Neural progenitor cell (in vitro differentiated cells): ENCODE measurements at places on chromosomes 4 and X. TPM values are rescaled to one million over a fixed set of nuclear protein-coding genes. Genes with fewer than 3 reads are reported as not detected.

DNA sequence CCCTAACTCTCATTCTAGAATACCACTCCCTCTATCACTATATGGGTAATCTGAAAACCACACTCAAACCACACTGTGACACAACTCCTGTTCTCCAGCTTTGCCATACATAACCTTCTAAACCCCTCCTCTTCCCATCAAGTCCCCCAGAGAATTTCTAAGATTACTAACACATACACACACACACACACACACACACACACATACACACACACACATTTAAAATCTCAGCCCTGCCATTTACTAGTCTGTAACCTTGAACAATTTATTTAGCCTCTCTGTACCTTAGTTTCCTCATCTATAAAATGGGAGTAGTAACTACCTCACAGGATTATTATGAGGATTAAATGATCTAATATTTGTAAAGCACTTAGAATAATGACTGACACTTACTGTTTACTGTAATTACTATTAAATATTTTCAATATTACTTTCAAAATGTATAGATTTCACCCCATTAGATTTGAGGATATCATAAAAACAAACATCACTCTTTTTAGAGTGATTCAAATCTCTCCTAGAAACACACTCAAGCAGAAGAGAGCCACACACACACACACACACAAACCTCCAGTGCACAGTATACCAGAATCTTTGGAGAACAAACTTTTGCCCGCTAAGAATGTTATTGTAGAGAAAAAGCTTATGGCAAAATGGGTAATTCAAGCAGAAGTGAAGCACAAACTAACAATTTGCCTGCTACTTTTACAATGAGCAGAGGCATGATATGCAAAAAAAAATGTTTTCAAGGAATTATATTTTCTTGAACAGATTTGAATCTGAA is 3.8 kb downstream of the ANKRD50 start:
- H3K27ac ChIP-seq, result no peak overlapping the region
- no peak for DNase-seq
- H3K36me3 ChIP-seq, result peaks cover 5% of the 10 kb centered on the region
- H3K4me1 ChIP-seq, result peaks cover 35% of the 10 kb centered on the region
- H3K4me3 ChIP-seq, result peak overlapping the region; percentile 59
- no peaks in the 10 kb centered on the region for H3K27me3 ChIP-seq

DNA sequence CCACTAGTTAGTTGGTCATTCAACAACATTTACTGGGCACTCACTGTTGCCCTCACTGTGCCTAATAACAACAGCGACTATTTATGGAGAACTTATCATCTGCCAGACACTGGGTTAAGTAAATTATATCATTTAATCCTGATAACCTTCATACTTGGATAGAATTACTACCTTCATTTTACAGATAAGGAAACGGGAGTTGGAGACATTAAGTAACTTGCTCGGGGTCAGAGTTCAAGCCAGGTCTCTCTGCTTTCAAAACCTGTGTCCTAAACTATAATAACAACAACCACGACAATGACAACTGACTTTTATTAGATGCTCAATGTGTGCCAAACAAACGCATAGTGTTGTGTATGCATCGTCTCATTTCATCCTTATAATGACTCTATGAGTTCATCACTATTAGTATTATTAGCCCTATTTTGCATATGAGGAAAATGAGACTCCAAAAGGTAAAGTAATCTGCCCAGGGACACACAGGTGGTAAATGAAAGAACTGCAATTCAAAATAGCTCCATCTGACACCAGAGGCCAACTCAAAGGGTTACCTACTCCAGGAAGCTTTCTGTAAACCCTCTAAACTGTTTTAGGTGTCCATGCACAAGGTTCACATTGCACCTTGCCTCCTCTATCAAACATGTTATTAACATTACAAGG is 98.4 kb upstream of the ACSL4 start:
- no peak overlapping the region for H3K27ac ChIP-seq
- no peaks in the 10 kb centered on the region for H3K36me3 ChIP-seq
- H3K27me3 ChIP-seq, result no peaks in the 10 kb centered on the region
- H3K4me1 ChIP-seq, result no peaks in the 10 kb centered on the region

DNA sequence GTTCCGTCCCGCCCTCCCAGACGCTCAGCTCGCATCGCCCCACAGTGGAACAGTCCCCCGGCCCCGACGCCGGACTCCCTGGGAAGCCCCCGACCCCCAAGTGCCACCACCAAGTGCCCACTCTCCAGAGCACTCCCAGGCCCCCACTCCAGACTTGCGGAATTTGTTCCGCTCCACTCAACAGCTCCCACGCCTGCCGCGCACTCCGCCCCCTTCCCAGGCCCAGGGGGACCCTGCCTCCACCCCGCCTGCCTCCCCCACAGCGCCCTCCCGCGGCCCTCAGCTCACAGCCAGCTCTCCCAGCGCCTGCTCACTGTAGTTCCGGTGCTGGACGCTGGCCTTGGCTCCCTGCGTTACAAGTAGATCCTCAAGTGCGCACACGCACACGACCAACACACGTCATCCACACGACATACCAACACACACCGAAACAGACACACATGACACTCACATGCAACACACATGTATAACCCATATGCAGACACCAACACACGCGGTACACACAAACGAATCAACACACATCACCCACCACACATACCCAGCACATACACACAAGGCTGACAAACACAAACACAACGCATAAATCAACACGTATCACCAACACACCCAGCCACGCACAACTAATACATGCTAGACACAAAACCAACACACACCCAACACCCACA is 8.0 kb downstream of the MSX1 start:
- peaks cover 100% of the 10 kb centered on the region for H3K27me3 ChIP-seq
- H3K36me3 ChIP-seq, result no peaks in the 10 kb centered on the region
- peak overlapping the region; percentile 16 for H3K4me3 ChIP-seq
- no peak overlapping the region for H3K27ac ChIP-seq
- peak; percentile 84 for DNase-seq
- peaks cover 17% of the 10 kb centered on the region for H3K4me1 ChIP-seq

GRCh38 chr4:180314972-180315371 is 1928.2 kb upstream of the TENM3 start:
- no peaks in the 10 kb centered on the region for H3K27me3 ChIP-seq
- H3K27ac ChIP-seq, result no peak overlapping the region
- no peaks in the 10 kb centered on the region for H3K36me3 ChIP-seq

- no peak for DNase-seq
- H3K4me1 ChIP-seq, result no peaks in the 10 kb centered on the region
- no peaks in the 10 kb centered on the region for H3K27me3 ChIP-seq
- H3K27ac ChIP-seq, result no peak overlapping the region
- H3K4me3 ChIP-seq, result no peak overlapping the region
Measured at GRCh38 chr4:12439633-12440305, 1011.1 kb upstream of the HS3ST1 start.

DNA sequence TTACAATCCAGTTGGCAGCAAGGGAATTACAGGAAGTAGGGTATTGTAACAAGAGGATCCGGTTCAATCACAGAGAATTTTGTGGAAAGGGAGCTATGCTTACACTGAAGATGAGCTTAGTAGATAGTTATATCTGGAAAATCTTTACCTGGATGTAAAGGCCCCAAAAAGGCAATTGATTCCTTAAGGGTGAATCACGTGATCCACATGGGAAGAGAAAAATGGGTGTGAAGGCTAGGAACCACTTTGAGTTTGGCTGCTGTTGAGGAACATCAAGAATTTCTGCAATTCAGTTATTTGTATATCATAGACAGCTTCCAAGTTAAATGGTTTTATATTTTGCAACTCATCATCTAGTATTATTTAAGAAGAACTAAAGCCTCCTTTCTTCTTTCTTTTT is 194.0 kb upstream of the ARHGAP24 start:
- no peaks in the 10 kb centered on the region for H3K36me3 ChIP-seq
- H3K27me3 ChIP-seq, result no peaks in the 10 kb centered on the region
- no peak overlapping the region for H3K27ac ChIP-seq
- no peak for DNase-seq
- no peaks in the 10 kb centered on the region for H3K4me1 ChIP-seq

DNA sequence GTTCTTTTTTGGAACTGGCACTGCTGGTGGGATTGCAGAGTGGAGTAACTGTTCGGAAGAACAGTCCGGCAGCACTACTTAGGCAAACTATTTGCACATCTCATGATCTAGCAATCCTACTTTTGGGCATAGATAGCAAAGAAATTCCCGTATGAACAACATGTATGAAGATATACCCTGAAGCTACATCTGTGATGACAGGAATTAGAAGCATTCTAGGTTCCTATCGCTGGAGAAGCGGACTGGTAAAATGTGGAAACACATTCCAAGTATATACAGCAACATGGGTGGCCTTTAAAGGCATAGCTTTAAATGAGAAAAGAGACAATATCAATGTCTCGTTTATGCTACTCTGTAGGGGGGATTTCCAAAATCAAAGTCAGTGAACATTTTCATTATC is 3.1 kb downstream of the DCAF16 start:
- H3K36me3 ChIP-seq, result peaks cover 30% of the 10 kb centered on the region
- H3K27me3 ChIP-seq, result no peaks in the 10 kb centered on the region
- no peak for DNase-seq
- no peak overlapping the region for H3K27ac ChIP-seq
- H3K4me1 ChIP-seq, result peaks cover 25% of the 10 kb centered on the region
- H3K4me3 ChIP-seq, result peak overlapping the region; percentile 98

GRCh38 chr4:12120968-12121367 is 692.3 kb upstream of the HS3ST1 start:
- no peak overlapping the region for H3K4me3 ChIP-seq
- H3K27me3 ChIP-seq, result no peaks in the 10 kb centered on the region
- H3K27ac ChIP-seq, result no peak overlapping the region
- H3K36me3 ChIP-seq, result no peaks in the 10 kb centered on the region

DNA sequence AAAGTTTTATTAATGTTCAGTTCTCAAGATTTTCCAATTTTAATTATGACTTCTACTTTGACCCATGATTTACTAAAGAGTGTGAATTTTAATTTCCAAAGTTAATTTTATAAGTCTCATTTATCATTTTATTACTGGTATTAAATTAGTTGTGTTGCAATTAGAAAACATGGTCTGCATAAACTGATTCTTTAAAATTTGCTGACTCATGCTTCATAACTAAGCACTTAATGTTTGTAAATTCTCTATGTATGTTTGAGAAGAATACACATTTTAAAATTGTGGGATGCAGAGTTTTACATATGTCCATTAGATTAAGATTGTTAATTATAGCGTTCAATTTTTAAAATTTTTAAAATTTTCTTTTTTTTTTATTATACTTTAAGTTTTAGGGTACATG is 20.2 kb upstream of the UCHL1 start:
- H3K4me1 ChIP-seq, result no peaks in the 10 kb centered on the region
- H3K4me3 ChIP-seq, result no peak overlapping the region
- no peak for DNase-seq
- H3K36me3 ChIP-seq, result no peaks in the 10 kb centered on the region

- peaks cover 12% of the 10 kb centered on the region for H3K4me1 ChIP-seq
- H3K4me3 ChIP-seq, result no peak overlapping the region
- no peaks in the 10 kb centered on the region for H3K36me3 ChIP-seq
Measured at GRCh38 chr4:140423106-140423505, 4.3 kb downstream of the CLGN start.

DNA sequence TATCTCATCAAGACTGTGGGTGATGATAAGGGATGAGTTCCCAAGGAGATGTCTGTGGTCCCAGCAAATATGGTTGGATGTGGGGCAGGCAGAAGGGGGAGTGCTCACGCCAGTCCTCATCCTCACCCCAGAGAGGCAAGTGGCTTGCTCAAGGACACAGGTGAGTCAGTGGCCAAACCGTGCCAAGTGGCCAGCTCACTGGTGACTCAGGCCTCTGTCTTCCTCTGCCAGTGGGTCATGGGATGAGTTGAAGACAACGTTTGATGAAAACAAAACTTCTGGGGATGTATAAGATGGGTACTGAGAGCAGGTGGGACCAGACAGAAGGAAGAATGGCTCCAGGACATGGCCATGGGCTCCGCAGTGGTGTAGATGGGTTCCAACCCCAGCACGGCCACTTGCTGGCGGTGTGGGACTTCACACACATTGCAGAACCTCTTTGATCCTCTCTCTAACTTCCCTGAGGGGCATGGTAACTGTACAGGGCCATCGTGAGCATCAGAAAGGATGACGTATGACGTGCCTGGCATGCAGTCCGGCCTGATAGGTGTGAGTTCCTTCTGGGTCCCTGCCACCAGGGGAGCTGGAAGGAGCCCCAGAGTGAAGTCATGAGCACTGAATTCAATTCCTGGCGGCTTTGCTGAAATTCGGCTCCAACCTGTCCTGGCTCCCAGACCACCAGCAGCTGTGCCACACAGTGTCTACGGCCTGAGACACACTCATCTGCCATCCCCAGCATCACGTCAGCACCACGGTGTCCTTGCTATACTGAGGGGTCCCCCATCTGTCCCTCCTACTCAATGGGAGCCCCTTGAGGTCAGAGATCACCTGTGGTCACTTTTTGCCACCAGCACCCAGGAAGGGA is 41.3 kb upstream of the GPR78 start:
- no peaks in the 10 kb centered on the region for H3K27me3 ChIP-seq
- no peak overlapping the region for H3K4me3 ChIP-seq
- DNase-seq, result no peak
- H3K4me1 ChIP-seq, result no peaks in the 10 kb centered on the region

Gene NAA11
- total RNA-seq, result not detected in 2 replicates

Gene F11
- total RNA-seq, result not detected in 2 replicates

Gene KLF8
- 14.8 and 15.4 TPM in 2 replicates for total RNA-seq
